ENCODE measurements at places on chromosomes 1 and 21.
A peak's percentile ranks its signal among the peaks of the same experiment; 100 is the strongest.

GRCh38 chr1:208601561-208601960 is 357.4 kb upstream of the PLXNA2 start:
- no peak for DNase-seq

DNA sequence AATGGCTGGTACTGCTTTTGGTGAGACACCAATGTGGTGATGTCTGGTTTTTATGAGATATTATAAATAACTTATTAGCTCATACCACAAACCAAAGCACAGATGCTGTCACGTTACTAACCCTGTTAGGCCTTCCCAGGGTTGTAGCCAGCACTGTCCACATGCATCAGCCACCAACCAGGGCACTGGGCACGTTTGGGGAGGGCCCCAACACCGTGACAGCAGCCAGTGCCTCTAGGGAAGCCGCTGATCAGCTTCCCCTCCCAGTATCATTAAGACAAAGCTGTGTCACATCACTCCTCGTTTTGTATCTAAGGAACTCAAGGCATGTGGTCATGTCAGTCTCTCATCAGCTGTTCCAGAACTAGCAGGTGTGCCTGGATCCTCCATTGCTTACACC is 13.9 kb downstream of the URB1 start:
- DNase-seq = peak; percentile 5

DNA sequence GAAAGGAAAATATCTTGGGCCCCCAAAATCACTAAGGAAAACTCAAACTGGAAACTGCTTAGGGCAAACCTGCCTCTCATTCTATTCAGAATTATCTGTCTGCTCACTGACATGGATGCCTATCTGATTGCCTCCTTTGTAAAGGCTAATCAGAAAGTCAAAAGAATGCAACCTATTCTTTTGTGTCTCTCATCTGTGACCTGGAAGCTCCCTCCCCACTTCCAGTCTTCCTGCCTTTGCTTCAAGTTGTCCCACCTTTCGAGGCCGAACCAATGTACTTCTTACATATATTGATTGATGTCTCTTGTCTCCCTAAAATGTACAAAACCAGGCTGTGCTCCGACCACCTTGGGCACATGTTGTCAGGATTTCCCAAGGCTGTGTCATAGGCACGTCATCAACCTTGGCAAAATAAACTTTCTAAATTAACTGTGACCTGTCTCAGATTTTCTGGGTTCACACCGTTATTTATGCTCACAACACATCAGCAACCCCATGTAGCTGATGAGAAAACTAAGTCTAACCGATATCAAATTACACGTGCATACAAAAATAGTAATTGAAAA is 302.3 kb upstream of the NRIP1 start:
- DNase-seq = no peak

DNA sequence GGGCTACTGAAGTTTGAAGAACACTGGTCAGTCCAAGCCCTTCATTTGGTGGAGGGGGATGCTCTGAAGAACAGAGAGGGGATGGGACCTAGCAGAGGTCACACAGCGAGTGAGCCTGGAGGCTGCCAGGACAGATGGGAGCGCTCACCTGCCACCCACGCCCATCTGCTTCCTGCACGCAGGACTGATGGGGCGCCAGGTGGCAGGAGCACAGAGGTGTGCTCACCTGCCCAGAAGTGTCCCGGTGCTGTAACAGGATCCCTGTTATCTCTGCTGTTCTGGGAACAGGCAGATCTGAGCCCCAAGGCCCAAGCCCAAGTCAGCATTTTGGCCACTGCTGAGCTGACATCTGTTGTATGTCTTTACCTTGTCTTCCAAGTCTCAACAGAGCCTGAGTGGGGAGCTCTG is 40.5 kb downstream of the EPHB2 start:
- no peak for DNase-seq

GRCh38 chr1:177185209-177185608 is 14.5 kb downstream of the BRINP2 start:
- no peak for DNase-seq

All from fibroblast of skin of left biceps (primary cell).